ENCODE measurements at places on chromosomes 5 and 9. TPM values are rescaled to one million over a fixed set of nuclear protein-coding genes. Genes with fewer than 3 reads are reported as not detected.
A peak's percentile ranks its signal among the peaks of the same experiment; 100 is the strongest.

The ADAMTSL2 gene
- 0.16 TPM for total RNA-seq

The FER gene
- total RNA-seq = 25.4 TPM

The LECT2 gene
- not detected for total RNA-seq

- peaks cover 15% of the 10 kb centered on the region for H3K4me1 ChIP-seq
- H3K4me3 ChIP-seq = no peak overlapping the region
- DNase-seq = no peak
- H3K27ac ChIP-seq = no peak overlapping the region
- H3K36me3 ChIP-seq = no peaks in the 10 kb centered on the region
These were observed 217.3 kb downstream of the ADAMTS6 start for GRCh38 chr5:65264420-65264819.

- peaks cover 14% of the 10 kb centered on the region for H3K36me3 ChIP-seq
- peaks cover 4% of the 10 kb centered on the region for H3K4me1 ChIP-seq
- H3K4me3 ChIP-seq = no peak overlapping the region
- no peak for DNase-seq
- no peaks in the 10 kb centered on the region for H3K27me3 ChIP-seq
- no peak overlapping the region for H3K27ac ChIP-seq
These were observed 33.3 kb downstream of the TMEM161B start for GRCh38 chr5:88235346-88235745.

- H3K27ac ChIP-seq = no peak overlapping the region
- H3K4me1 ChIP-seq = peaks cover 10% of the 10 kb centered on the region
- H3K4me3 ChIP-seq = no peak overlapping the region
- DNase-seq = no peak
- no peaks in the 10 kb centered on the region for H3K27me3 ChIP-seq
These were observed 2.9 kb upstream of the SLC4A9 start for GRCh38 chr5:140356853-140357725.

GRCh38 chr5:75438722-75439121 is 72.7 kb downstream of the CERT1 start:
- no peaks in the 10 kb centered on the region for H3K27me3 ChIP-seq
- H3K4me1 ChIP-seq = no peaks in the 10 kb centered on the region
- peaks cover 13% of the 10 kb centered on the region for H3K36me3 ChIP-seq
- H3K27ac ChIP-seq = peak overlapping the region; percentile 43
- no peak overlapping the region for H3K4me3 ChIP-seq

DNA sequence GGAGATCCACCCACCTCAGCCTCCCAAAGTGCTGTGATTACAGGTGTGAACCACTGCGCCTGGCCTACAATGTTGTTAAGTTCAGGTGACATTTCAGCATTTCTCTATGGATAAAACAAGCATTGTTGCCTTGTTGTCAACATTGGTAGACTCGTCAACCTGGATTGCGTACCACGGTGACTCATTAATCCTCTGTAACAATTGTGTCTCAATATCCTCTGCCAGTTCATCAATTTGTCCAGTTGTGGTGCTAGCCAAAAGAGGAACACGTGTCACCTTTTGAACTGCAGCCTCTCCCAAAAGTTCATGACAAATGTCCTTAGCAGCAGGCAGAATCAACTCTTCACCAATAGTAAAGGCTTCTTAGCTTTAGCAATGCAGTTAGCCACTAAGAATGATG is 46.3 kb upstream of the LARP1 start:
- H3K27ac ChIP-seq = no peak overlapping the region
- no peaks in the 10 kb centered on the region for H3K36me3 ChIP-seq
- DNase-seq = no peak

DNA sequence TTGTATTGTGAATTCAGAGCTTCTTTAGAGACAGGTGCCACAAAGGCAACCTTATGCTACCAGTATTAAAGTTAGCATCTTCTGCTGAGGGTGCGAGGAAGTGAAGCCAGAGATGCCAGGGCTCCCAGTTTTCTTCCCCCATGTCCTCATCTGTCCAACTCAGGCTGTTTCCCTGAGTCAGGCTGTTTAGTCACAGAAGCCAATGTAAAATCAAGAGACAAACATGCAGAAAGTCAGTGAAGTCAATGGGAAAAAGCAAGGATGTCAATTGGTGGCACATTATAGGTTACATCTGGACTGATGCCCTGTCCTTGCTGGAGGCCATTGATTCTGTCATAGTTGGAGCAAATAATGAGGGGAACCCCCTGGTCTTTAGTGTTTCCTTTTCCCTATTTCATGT is 168.5 kb downstream of the SAXO1 start:
- peaks cover 2% of the 10 kb centered on the region for H3K36me3 ChIP-seq
- H3K27ac ChIP-seq = no peak overlapping the region
- H3K27me3 ChIP-seq = no peaks in the 10 kb centered on the region
- H3K4me1 ChIP-seq = peaks cover 8% of the 10 kb centered on the region
- no peak overlapping the region for H3K4me3 ChIP-seq
